ENCODE measurements at places on chromosomes 7 and 10.

DNA sequence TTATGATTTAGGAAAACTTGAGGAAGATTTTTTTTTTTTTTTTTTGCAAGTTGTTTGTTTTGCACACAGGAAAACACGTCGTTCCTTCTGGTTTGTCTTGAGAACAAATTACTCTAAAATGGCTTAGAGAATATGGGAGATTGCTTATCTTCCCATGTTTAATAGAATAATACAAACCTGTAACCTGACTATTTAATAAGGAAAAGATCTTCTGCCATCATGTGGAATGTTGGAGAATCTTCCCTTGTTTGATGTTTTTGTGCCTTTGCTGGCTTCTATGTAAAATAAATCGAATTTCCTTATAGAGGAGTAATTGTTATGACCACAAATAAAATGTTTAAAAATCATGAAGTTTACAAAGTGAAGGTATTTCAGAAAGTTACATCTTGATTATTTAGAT lies 818.8 kb downstream of the GATA3 start:
- DNase-seq, result no peak

GRCh38 chr10:3258394-3258793 lies 85.8 kb upstream of the PITRM1 start:
- no peak for DNase-seq

DNA sequence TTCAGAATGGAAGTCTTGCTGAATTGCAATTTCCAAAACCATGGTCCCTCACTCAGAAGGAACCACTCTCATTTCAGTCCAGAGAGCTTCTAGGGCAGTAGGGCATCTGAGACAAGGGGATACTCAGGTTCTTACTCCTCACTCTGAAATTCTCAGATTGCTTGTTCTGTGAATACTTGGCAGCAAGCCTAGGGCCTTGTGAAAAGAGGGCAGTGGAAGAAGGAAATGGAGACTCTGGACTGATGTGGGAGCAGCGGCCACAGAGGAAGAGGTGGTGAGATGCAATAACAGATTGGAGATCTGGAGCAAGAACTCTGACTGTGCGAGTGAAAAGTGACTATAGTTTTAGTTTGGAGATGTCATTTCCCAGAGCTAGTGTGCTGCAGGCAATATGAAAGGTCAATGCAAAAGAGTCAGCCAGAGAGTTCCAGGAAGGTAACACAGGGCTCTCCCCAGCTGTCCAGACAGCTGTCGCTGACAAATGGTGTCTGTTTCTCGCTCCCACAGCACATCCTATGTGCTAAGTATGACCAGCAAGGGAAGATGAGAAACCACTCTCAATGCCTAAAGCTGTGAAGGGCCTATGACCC lies 291.6 kb upstream of the KIAA1217 start:
- no peak for DNase-seq

DNA sequence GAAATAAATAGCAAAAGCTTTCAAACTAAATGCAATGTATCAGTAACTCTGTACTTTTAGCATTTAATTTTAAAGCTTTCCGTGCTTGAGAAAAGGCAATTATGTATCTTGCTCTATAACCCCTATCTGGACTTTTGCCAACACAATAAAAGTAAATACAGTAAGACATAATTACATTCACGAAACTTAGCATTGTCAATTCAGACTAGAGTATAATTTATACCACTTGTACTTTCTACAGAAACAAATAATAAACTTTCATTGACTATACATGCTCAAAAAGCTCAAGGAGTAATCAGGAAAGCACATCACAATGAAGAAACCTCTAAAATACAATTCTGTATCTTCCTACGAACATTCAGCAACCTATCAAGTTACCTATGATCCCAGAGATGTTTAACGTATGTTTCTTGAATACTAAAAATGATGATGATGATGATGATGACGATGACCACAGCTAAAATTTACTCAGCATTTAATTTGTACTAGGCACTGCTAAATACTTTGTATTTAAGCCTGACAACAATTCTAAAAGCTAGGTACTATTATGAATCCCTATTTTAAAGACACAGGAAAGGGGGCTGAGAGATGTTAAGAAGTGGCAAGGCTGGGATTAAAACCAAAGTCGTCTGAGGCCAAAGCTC lies 44.9 kb downstream of the MINDY3 start:
- no peak for DNase-seq

All from stimulated activated CD8-positive, alpha-beta memory T cell treated with anti-CD3 and anti-CD28 coated beads, Interleukin-2, amount 100 ng/mL, for 1 hour (primary cell).